ENCODE measurements at places on chromosomes 12 and 14.

DNA sequence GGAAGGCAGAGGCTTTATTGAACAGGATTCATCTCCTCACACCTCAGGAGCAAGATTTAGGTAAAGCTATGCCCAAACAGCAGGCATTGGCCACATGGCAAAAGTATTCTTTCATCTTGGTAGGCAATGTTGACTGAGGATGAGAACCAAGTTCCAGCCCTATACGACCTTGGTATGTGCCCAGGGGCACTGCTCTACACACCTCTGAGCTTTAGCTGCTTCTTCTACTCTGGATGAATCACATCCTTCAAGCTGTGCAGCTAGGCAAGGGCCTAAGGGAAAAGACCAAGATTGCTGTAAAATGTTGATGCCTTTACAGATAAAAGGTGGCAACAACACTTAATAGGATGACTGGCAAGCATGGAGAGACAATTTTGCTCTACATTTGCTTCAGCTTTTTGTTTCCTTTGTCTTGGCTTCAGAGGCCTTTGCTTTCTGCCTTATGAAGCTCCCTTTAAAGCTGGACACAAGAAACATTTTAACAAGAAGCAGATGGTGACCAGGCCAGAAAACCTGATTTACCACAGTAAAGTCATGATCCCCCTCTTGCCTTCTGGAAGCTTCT is 183.3 kb upstream of the KITLG start:
- DNase-seq: no peak

GRCh38 chr12:100427078-100427477 is 46.6 kb upstream of the NR1H4 start:
- DNase-seq: peak; percentile 80

GRCh38 chr12:79615596-79616560 is 74.9 kb downstream of the PAWR start:
- no peak for DNase-seq

DNA sequence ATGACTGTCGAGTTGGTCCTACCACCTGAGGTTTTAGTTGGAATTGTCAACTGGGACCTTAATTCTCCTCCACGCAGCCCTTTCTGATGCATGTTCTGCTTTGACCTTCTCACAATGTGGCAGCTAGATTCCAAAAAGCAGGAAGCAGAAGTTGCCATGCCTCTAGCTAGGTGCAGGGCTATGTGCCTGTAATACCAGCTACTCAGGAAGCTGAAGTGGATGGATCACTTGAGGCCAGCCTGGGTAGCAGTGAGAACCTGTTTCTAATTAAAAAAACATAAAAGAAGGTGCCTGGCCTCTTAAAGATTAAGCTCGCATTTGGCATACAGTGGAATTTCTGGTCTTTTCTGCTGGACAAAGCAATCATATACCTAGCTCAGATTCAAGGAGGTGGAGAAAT is 77.1 kb downstream of the FGD4 start:
- DNase-seq: no peak

- DNase-seq: no peak
Measured at GRCh38 chr12:64737539-64737938, 21.7 kb downstream of the GNS start.

DNA sequence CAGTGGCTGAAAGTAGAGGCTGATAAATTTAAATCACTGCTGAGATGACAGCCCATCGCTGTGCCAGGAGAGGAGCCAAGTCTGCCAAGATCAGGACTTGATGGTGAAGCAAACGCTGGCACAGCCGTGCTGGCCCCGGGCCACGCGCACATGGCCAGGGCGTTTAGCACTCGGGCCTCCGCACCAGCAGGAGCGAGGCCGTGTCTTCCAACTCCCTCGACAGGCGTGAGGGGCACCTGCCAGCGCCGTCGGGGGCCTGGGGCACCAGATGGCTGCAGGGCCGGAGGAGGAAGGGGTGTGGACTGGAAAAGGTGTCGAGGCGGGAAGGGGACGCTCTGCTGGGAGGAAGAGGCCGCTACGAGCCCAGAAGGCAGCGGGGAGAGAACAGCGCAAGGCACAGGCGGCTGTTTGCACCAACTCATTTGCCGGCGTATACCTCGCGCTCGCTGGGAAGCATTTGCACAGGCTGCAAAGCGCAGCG is 29.5 kb downstream of the RIMBP2 start:
- no peak for DNase-seq

DNA sequence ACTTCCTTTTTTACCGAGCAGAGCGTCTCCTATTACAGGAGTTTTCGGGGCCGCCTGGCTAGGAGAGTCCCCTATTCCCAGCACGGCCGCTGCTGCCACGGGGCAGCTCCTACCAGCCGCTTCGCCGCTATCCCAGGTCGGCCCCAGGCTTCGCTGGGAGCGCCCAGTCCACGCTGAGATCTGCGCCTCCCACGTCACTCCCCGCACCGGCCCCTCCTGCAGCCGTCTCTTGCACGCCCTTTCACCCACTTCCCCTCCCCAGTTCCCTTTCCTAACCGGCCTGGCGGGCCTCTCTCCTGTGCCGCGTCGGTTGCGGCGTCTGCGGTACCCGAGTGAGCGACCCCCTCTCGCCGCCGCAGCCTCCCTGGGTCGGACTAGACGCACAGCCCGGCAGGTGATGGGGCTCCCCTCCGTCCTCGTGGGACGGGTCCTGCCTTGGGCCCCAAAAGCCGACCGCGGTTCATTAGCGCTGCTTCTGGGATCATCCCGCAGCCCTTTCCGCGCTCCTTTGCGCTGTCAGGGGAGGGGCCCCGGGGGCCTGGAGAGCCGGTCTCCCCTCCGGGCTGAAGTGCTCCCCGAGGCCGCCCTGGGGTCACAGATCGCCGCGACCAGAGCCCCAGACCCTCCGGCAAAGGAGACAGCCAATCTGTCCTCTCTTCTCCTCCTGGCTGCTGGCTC is 1318.4 kb downstream of the TMEM121 start:
- peak; percentile 8 for DNase-seq

DNA sequence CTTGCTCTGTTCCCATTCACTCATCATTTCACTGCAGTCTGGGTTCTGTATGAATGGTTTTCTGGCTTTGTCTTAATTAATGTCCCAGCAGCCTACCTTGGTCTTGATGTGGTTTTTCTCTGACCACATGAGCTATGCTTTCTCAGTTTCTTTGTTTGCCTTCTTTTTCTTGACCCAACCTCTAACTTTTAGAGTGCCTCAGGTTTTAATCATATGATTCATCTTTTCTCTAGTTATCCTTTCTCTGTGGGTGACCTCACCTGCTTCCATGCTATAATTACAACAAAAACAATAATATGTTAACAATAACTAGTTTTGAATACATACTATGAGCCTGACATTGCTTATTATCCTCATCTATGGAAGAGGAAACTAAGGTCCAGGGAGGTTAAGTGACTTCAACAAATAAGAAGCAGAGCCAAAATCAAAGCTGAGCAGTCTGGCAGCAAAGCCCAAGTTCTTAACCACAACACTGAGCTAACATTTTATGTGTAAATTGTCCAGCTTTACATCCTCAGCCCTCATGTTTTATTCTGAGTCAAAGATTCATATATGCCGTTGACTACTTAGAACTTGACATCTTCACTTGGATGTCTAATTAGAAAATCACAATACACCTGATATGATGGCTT is 4.7 kb upstream of the EPYC start:
- peak; percentile 34 for DNase-seq

- no peak for DNase-seq
Measured at GRCh38 chr12:64801381-64801780, 23.1 kb upstream of the TBC1D30 start.

DNA sequence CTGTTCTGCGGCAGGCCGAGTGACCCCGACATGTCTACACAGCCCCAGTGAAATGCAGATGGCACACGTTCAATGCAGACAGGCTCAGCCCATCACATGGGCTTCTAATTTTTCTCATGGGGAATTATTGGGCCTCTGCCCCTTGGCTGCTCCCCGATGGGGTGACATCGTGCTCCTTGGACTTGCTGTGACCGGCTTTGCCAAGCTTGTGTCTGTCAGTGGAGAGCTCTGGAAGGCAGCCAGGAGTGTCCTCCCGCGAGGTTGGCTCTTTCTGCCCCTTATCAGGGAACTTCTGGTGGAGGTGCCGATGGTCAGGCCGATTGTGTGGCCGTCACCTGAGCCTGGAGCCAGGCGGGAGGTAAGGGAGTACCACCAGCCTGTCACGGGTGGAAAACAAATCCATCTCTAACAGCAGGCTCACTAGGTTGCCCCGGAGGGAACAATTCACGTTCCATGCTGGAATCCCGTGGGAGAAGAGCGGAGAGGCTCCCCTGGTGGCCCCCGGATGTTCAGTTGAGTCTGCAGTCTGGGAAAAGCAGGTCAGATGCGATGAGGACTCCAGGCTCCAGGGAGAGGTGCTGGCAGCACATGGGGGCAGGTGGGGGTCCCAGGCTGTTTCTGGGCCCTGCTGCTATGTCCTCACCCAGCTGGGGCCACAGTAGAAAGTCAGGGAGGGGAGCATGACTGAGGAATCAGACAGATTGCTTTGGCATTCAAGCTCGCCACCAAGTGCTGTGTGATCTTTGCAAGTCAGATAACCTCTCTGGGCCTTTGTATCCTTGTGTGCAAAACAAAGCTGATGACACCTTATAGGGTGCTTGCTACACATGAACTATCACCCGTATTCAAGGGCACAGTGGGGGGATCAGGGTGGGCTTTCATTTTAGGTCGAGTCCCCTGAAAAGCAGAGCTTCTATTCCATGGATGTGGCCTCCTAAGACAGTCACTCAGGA is 43.2 kb upstream of the EML1 start:
- DNase-seq: no peak

DNA sequence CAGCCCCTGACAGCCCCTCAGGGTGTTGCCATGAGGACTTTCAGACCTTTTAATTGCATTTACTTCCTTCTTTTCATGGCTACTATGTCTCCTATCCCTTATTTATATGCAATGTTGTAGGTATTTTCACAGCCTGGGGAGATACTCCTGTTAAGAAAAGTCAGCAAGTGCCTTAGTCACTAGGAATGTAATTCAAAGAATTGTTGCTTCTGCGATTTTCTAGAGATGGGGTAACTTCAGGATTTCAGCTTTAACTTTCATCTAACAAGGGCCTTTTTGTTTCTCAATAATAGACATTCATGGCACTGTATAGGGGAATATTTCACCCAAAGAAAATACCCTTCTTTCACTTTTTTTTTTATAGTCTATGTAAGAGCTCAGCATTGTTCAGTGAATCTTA is 533.3 kb upstream of the MIS18BP1 start:
- DNase-seq: no peak

DNA sequence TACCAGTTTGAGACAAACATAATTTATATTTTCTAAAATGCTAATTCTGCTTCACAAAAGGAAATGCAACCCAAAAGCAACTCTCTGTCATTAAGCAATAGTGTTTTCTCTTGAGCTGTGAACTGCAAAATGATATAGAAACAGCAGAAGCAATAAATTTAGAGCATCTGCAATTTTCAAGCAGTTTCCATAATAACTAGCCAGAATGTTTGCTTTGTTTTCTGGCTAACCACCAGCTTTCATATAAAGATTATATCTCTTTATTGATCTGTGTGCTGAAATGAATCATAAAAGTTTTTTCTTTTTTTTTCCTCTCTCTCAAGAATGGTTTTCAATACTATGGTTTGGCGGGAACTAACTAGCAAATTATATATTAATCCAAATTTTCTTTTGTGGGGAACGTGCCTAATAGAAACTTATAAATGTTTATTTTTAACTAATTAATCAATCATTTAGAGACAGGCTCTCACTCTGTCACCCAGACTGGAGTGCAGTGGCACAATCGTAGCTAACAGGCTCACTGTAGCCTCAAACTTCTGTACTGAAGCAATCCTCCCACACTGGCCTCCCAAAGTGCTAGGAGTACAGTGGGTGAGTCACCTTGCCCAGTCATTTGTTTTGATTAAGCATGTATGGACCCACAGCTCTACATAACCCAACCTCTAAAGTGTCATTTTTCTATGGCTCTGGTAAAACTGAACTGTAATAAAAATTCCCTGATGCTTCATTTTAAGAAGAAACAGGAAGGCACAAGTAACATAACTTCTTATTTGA is 830.1 kb upstream of the MGAT4C start:
- DNase-seq: no peak

- no peak for DNase-seq
Measured at GRCh38 chr12:124605150-124605882, 37.9 kb upstream of the NCOR2 start.

DNA sequence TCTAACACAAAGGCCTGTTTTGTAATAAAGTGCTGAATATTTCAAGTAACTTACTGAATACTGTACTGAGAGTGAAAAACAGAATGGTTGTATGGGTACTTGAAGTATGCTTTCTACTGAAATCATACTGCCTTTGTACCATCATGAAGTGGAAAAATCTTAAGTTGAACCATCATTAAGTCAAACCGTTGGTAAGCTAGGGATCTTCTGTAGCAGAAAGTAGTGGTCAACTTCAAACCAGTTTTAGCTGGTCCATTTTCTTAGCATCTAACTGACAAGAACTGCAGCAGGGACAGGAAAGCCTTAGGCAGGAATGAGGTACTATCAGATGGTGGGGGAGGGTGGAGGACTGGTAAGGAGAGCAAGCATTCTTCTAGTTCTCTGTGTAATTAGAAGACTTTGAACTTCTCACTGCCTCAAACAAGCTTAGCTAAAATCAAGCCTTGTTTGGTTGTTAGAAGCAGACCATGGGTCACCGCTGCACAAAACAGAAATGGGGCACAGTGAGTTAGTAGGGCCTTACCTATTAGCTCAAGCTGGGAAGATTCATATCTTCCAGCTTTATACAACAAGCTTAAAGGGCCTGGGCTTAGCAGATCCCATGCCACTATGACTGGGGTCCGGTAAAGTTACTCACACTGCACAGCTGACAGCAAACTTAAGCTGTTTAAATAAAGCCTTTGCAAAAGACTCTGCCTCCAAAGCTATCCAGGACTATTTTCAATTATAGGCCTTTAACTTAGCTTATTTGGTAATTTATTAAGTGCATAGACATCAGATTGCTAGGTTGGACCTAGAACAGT is 73.8 kb downstream of the ACADS start:
- DNase-seq: no peak

- DNase-seq: no peak
Measured at GRCh38 chr14:94536836-94537235, 24.4 kb upstream of the SERPINA4 start.

GRCh38 chr12:26621932-26622331 is 211.1 kb downstream of the ITPR2 start:
- DNase-seq: no peak

- DNase-seq: no peak
Measured at GRCh38 chr12:3003357-3003992, 44.3 kb downstream of the TEAD4 start.

GRCh38 chr12:124861492-124861891 is 2.2 kb downstream of the SCARB1 start:
- no peak for DNase-seq

DNA sequence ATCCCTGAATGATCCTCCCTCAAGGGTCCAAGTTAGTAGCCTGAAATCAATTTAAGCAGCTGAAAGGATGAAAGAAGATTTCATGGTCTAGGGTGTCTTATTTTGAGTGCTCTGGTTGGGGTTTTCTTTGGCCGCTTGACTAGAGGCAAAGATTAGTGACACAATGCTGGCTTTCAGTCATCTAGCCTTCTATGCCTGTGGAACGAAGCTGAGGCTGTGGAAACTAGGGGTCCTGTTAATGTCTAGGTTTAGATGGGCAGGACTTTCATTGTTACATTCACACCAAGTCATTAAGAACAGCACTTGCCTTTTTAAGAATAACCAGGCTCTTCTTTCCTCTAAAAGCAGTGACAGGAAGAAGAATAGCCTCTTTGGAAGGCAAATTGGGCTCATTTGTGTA is 253.8 kb upstream of the E2F7 start:
- no peak for DNase-seq

- no peak for DNase-seq
Measured at GRCh38 chr14:64081174-64081746, 212.9 kb downstream of the ESR2 start.

Data from RCC 7860 (cell line).